ENCODE measurements at places on chromosomes 5 and 9.

DNA sequence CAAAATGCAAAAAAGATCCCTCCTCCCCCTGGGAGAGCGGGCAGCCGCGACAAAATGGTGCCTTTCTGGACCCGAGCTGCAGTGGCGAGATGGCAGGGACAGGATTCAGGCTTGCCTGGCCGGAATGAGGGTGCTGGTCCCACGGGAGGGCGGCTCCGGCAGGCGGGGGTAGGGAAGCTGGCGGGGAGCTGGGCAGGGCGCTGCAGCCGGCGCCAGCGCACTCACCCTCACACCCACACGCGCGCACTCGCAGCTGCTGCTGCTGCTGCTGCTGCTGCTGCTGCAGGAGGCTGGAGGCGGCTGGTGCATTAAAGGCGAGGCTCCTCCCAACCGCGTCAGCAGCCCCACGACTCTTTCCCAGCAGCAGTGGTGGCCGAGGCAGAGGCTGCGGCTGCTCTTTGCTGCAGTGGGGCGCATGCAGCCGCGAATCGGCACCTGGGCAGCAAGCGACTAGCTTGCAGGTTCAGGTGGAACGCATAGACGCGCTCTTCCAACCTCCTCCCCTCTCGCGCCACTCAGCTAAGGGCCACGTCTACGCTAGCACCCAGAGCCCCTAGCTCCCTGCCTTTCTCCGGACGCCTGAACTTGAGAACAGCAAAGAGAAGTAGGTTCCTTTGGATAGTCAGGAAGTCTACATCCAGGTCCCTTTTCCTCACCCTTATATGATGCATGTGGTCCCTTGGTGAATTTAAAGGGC, at the start of gene PPP2R2B:
TSS of gene PPP2R2B (minus strand) at position 282 of the 697 bp plus-strand sequence.
- peak; percentile 34 for DNase-seq

- no peak for DNase-seq
These were observed 29.0 kb downstream of the ADAM19 start for GRCh38 chr5:157546456-157547100.

DNA sequence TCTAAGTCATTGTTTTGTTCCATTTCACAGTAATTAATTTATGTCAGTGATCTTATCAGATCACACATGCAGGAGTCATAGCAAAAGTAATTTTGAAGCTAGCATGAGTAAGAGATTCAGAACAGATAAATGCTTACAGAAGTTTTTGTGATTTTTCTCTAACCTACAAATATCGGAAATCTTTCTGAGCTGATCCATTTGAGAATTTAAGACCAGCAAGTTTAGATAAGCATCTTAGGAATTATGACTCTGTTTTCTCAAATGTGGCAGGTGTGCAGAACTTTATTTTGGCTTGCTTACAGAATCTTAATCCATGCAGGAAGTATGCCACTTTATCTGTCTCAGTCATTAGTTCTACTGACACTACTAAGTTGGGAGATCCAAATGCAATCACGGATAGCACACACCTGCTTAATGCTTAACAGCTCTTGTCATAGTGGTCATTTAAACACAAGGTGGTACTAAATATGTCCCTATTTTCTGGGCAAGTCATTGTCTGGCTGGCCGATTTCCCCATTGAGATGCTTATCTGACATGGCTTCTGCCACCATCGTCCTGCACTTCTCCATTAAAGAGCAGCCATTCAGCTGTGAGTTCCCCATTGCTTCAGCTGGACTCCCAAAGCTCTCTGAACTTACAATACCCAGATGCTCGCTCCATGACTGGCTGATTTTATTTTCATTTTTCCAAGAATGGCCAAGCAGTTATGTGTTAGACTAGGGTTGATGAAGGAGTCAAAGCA, 305.4 kb upstream of the NUDT12 start:
- peak; percentile 69 for DNase-seq

DNA sequence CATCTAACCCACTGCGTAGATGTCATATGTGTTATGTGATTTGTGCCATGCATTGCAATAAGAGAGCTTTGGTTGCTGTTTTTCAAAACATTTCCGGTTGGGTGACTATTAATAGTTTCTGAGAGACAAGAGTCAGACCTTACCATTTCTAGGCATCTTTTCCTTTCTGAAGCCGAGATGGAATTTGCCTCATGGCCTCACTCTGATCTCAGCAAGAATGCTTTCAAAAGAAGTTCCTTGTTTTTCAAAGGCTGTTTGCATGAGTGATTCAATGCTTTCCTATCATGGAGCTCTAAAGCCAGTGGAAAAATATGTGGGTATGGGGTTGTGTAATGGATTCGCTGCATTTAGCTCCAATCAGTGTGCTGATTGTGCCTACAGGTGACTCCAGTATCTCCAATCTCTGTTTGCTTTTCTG, 203.1 kb upstream of the PPP1R2B start:
- no peak for DNase-seq

- no peak for DNase-seq
These were observed 28.1 kb upstream of the SPATA31E1 start for GRCh38 chr9:87854580-87854955.

DNA sequence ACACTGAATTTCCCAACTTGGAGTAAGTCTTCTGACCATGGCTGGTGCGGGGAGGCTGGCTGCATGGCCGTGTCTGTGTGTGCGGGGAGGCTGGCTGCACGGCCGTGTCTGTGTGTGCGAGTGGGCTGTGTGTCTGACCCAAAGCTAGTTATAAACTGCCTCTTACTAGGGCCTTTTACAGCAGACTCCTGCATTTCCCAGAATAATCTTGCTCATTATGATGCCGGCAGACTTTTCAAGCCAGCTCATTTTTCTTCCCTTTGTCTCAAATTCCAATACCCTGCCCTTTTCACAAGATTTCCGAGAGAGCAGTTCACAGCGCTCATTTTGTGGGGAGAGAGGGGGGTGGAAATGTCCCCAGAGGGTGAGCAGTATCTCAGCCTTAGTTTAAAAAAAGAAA, 470.7 kb upstream of the BRINP1 start:
- DNase-seq, result no peak

GRCh38 chr9:123998278-123998925, 13.2 kb upstream of the LHX2 start:
- no peak for DNase-seq

GRCh38 chr5:140246378-140247122, 56.4 kb downstream of the PFDN1 start:
- DNase-seq, result peak; percentile 90

DNA sequence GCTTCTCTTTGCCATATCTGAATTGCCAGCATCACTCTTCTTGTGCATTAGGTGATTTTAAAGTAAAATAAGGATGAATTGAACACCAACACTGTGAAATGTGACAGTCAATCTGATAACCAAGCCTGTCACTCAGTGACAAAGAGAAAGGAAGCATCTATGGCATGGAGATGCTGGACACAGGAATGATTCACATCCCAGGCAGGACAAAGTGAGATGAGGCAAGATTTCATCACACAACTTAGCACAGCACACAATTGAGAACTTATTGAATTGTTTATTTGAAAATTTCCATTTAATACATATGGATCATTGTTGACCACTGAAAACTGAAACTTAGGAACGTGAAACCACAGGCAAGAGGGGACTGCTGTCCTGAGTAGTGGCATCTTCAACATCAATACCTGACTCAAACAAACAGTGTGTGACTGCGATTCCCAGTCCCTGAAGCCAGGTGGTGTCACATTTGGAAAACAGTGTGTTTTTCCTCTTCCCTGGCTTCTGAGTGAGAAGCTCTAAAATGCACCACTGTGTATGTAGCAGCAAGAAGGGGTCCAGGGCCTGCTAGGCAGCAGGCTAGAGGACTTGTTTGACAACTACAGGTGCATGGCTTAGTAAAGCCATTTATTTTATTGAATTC, 10.7 kb downstream of the GAPT start:
- DNase-seq, result no peak

GRCh38 chr5:53430618-53431252, 49.7 kb upstream of the FST start:
- DNase-seq, result peak; percentile 88

DNA sequence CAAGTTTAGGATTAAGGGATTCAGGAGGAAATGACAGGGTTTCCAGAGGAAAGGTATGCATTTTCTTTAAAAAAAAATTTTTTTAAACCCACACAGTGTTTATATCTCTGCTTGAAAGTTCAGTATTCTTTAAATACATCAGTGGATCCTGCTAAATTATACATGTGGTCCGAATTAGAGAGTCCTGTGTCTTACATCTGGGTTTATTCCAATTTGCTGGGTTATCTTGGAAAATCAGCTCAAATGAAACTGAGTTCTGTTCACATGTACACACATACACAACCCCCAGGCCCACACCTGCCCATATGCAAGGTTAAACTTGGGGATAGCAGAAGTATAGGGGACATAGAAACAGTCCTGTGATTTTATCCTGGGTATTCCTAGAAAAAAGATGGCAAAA, 493.7 kb downstream of the ZNF608 start:
- no peak for DNase-seq

- DNase-seq, result peak; percentile 27
These were observed 142.6 kb upstream of the FST start for GRCh38 chr5:53337827-53338226.

DNA sequence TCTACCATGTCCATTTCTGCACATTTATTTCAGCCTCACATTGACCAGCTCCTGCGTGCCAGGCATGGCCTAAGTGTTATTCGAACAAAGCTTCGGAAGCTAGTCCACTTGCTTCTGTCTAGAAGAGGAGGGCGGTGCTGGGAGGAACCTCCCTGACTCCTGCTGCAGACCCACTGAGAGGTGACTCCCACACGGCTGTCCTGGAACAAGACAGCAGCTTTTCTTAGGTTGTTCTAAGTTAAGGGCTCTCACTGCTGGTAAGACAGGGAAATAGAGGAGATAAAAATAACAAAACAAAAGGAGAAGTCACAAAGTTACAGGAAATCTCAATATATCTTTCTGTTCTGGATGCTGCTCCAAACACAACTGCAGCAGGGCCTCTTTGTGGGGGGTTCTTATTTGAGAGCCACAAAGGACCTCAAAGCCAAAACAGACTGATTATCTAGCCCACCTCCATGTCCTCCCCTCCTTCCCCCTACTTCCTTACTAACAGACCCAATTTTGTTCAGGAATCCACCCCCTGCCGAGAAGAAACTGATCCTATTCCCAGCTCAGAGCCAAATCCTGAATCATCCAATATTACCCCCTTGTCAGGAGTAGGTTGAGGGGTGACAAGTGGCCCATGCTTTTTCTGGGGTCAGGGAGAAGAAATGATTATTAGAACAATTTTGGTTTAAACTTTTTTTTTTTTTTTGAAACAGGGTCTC, 28.4 kb upstream of the KCNIP1 start:
- no peak for DNase-seq

GRCh38 chr9:123561046-123561445, 205.0 kb downstream of the CRB2 start:
- no peak for DNase-seq

DNA sequence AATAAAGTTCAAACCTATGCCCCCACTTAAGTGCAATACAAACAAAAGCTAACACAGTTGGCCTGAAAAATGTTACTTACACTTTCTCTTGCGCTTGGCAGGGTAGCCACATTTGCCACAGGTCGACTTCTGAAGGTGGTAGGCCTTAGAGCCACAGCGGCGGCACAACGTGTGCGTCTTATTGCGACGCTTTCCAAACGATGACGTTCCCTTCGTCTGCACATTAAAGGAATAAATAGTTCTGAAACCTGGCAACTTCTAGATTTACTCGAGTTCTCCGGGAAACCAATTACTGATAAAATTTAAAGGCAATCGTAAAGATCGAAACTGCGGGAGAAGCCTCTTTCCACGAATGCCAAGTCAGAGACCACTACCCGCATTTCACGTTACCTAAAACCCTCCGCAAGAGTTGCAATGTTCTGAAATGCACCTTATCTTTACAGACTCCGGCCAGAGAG, 602 bp downstream of the RPL37 start:
- peak; percentile 33 for DNase-seq

DNA sequence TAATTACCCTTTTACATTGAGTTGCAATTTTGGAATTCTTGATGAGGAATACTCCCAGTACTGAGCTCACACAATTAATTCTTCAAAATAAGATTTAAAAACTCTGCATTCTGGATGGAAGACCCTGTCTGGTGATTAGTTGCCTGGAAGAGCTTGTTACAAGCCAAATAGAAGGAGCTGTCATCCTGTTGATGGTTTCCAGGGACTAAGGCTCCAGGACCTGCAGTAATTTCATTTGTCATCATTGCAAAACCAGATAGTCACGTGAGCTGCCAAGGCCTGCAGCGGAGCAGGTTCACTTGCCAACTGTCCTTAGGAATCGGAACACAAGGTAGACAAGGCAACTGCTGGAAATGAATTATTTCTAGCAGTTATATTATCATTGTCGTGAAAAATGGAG, 597.7 kb downstream of the CCDC171 start:
- no peak for DNase-seq

DNA sequence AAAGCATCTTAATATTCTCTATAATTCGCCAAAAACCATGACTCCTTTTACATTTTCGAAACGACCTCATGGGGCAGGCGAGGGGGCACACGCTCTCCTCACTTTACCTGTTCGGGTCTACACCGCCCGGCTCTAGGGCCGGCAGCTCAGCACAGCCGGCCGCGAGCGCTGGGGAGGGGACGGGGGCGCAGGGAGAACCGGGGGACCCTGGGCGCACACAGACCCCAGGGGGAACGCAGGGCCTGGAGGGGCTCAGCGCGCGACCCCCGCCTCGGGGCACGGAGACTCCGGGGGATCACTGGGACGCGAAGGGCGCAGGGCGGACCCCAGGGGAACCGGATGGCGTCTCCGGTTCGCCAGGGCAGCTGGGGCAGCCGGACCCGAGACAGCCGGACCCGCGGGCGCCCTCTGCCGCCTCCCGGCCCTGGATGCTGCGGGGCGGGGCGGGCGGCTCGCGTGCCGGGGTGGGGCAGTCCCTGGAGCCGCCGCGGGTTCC, at the start of gene AHRR:
TSS of gene AHRR (plus strand) at position 485 of the 496 bp plus-strand sequence. CDS start 22,189 bp downstream, outside the sequence.
- peak; percentile 83 for DNase-seq

GRCh38 chr9:14344941-14345353, 31.0 kb upstream of the NFIB start:
- DNase-seq, result no peak

GRCh38 chr9:87518702-87519335, 21.2 kb downstream of the DAPK1 start:
- no peak for DNase-seq

GRCh38 chr5:2260211-2261003, 377.7 kb upstream of the IRX4 start:
- DNase-seq, result no peak

Data from ELR (cell line).